ENCODE measurements at places on chromosomes 16 and 17.

- peak; percentile 48 for DNase-seq
Observed at GRCh38 chr17:57868007-57868909, 18.4 kb upstream of the MRPS23 start.

DNA sequence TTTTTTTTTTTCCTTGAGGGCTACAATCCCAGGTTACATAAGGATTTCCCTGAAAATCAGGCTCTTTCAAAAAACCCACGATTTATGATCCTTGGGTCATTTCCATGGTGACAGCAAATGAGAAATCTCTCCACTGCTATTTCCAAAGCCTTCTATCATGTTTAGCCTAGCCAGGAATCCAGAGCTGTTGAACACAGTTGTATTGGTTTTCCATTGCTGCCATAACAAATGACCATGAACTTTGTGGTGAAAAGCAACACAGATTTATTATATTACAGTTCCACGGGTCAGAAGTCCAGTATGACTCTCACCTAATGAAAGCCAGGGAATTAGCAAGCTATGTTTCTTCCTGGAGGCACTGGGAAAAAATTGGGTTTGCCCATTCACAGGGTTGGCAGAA is 106.6 kb downstream of the MAF start:
- no peak for DNase-seq

DNA sequence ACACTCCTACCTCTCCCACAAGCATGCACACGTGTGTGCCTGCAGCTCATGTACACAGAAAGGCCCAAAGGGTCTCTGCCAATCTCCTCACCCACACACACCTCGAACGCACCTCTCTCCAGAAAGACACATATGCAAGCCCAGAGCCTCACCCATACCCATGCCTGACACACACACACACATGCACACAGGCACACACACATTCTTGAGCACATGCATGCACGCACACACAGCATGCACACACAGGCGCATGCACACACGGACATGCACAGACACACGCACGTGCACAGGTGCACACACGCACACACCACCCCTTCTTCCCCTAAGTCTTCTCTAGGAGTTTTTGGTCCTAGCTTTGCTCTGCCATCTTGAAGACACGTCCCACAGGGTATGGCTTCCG is 48.7 kb upstream of the CACNG4 start:
- DNase-seq: no peak

- DNase-seq: no peak
Observed at GRCh38 chr17:49914664-49915063, 54.3 kb upstream of the DLX4 start.

GRCh38 chr17:11170881-11171280 is 70.1 kb upstream of the SHISA6 start:
- DNase-seq: no peak

DNA sequence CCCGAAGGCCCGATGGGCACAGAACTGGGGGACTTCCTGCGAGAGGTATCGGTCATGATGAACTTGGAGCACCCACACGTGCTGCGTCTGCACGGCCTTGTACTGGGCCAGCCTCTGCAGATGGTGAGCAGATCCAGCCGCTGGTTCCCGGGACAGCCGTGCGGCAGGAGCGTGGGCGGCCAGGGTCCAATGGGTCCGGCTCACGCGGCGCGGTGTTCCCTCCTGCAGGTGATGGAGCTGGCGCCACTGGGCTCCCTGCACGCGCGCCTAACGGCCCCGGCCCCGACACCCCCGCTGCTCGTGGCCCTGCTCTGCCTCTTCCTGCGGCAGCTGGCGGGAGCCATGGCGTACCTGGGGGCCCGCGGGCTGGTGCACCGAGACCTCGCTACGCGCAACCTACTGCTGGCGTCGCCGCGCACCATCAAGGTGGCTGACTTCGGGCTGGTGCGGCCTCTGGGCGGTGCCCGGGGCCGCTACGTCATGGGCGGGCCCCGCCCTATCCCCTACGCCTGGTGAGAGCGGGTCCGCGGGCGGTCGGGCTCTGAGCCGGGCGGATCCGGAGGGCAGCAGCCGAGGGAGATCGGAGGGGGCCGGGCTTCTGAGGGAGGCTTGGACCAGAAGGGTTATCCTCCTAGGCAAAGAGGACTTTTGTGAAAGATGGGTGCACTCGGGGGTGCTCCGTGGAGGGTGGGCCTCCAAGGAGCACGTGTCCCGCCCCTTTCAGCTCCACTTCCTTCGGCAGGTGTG is 3.0 kb downstream of the TNK1 start:
- peak; percentile 84 for DNase-seq

GRCh38 chr17:274902-275301 is 77.7 kb downstream of the RPH3AL start:
- no peak for DNase-seq

- DNase-seq: peak; percentile 38
Observed at GRCh38 chr16:50842589-50842988, 100.7 kb downstream of the CYLD start.

DNA sequence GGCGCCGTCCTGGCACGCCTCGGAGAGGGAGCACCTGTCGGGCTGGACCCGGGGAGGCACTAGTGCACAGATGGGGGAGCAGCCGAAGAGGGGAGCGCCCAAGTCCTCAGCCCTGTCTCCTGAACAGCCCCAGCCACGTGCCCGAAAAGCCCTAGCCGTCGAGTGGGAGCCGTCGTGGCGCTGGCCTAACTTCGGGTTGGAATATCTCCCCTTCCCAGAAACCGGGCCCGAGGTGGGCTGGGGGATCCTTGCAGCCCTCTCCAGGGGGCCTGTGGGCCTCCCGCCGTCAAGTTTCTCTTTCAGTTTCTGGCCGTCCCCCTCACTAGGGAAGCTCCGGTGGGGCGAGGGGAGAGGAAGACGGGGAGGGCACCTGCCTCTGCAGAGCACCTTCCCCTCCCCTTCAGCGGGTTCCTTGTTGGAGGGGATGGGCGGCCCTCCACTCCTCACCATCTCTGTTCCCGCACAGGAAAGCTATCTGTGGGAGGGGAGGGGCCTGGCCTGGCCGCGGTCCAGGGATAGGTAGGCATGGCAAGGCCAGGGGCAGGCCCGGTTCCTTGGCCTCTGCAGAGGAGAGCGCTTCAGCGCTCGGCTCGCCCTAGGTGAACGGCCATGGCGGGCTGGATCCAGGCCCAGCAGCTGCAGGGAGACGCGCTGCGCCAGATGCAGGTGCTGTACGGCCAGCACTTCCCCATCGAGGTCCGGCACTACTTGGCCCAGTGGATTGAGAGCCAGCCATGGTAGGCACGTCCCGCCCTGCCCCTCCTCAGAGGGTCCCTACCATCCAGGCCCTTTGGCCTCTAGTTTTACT is 709 bp downstream of the STAT5A start:
- DNase-seq: peak; percentile 66

DNA sequence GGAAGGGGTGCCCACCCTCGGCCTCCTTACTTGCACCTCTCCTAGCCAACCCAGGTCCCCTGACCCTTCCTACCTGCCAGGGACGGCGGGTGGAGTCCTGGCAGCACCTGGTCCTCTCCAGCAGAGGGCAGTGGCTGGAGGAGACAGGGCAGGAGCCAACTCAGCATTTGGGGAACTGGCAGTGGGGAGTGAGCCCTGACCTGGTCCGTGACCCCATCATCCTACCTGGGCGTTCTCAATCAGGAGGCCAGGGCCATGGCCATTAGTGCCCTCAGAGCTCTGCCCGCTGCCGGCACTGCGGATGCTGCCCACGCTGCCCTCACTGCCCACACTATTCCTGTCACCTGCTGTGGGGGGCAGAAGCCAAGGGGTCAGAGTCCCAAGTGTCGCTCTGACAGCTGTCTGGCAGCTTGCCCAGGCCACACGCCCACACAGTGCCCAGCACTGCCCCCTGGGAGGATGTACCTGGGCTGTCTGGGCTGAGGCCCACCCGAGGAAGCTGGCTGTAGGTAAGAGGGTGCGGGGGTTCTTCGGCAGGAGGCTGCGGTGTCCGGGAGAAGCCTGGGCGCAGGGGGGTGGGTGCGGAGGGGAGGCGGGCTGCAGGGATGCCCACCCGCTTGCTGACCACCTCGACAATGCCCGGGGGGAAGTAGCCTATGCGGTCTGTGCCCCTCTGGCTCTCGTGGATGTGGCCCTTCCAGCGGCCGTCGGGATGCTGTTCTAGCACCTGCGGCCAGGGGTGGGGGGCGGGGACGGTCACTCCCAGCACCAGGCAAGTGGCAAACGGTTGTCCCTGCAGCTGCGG is 10.8 kb downstream of the CASKIN2 start:
- DNase-seq: peak; percentile 50

GRCh38 chr17:48238933-48239602 is 131.5 kb downstream of the SNX11 start:
- no peak for DNase-seq

DNA sequence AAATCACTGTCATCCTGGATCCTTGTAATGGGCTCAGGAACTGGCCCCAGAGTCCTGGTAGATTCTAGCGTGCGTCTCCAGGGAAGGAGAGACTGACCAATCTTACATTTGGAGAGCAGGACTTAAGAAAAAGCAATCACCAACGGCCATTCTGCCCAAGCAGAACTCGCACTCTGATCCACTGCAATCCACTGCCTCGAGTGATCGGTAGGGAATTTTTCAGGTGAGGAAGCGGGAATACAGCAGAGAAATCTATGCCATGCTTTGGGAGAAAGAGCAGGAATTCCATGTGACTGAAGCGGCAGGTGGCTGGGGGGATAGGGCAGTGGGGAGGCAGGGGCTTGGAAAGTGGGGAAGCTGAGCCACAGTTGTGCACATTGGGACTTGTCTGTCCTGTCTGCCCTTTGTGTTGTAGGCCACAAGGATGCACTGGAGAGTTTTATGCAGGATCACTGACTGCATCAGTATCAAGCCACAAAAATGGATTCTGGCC is 143.9 kb upstream of the HS3ST2 start:
- DNase-seq: no peak

DNA sequence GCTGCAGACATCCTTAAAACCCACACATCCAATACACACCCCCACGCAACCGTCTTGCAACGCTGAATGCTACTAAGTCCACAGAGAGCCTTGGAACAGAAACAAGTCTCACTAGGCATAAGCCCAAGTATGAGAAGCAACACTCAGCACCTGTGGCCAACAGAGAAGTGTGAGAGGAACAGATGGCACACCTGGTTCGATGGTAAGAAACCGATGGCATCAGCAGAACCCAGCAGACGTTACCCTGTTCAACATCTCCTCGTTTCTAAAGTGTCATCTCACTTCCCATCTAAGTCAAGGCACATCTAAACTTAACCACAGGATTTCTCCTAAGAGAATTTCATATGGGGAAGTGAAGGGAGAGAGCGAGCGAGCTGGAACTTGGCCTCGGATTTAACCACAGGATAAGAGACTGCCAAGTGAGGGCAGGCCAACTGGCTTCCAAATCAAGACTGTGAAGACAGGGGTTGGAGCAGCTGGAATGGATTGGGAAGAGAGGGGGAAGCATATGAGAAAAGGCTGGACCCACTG is 41.0 kb downstream of the NXPH3 start:
- DNase-seq: no peak

- DNase-seq: no peak
Observed at GRCh38 chr17:80939151-80940145, 52.2 kb upstream of the CHMP6 start.

DNA sequence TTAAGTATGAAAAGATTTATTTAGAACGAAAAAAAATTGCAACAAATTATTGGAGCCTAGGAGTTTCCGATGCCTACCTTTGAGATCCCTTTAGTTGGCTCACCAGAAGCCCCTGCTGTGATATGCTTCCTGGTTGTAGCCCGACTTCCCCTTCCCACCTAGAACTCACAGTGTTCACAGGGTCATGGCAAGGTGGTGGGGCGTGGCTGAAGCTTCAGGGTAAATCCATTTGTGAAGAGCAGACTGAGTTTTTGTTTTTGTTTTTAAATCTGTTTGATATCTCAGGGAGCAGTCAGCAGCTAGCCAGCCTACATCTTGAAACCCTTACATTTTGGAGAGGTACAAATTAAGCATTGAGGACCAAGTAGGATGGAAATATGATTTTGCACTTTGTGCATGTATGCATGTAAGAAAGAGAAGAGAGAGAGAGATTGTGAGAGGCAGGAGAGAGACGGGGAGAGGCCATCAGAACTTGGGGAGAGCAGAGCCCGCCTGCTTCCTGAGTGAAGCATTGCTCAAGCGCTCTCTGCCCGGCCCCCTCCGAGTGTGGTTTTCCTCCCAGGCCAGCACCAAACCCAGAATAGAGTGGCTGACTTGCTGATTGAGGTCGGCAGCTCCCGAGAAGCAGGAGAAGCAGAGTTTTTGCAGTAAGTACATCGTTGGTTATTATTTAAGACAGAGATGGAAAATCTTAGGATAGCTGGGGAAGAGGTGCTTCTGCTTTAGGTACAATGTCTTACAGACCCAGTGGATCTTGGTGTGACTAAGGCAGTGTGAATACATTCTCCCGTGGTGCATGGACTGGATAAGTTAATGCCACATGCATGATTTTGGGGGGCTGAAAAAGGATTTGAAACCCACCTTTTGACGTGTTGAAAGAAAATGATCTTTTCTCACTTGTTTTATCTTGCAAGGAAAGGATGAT is 64.2 kb downstream of the SPECC1 start:
- DNase-seq: peak; percentile 39

DNA sequence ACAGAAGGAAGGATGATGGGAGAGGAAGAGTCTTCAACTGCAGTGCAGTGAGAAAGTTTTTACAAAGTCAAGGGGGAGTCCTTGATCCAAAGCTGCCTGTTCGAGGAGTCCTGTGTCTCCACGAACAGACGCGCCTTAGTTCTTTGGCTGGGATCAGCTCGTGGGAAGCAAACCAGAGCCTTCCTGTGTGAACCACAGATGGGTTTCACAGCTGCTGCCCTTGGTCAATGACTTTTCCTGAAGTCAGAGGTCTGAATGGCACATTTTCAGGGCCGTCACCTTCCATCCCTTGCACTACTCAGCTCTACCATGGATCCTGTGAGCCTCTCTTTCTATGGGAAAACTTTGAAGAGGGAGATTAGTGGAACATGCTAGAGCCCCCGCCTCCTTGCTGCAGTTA is 4.2 kb upstream of the SBK1 start:
- no peak for DNase-seq

GRCh38 chr17:29587591-29587990 is 1.9 kb downstream of the GIT1 start:
- no peak for DNase-seq

DNA sequence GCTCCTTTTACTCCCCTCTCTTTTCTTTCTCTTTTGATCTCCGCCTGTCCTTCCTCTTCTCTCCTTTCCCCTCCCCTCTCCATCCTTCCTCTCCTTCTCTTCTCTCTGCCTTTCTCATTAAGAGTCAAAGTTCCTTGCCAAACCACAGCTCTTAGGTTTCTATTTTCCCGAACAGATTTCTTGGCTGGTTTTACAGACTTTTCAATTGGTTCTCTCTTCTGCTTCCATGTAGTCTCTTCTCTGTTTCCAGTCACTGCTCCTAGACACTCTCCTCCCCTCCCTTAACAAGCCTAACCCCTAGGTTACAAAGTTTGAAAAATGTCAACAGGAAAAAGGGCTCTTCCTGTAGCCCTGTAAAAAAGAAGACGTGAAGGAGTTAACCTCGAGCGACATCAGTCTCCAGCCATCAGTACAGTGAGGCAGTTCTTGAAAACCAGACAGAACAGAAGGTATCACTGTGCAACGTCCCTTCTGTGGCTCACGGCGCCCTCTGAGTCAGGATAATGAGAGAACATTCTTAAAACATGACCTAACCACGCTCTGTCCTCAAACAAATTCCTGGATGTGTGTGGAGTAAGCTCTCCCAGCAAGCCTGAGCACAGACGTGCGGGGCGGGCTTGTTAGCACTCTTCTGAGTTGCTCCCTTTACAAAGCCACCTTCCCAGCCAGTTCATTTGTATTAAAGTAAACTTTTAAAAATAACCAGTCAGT is 11.6 kb upstream of the MARCHF10 start:
- DNase-seq: no peak
